Inflammatory macrophage treated with lipopolysaccharide for 1 hour (primary cell): ENCODE measurements at places on chromosomes 11 and 22.
A peak's percentile ranks its signal among the peaks of the same experiment; 100 is the strongest.

DNA sequence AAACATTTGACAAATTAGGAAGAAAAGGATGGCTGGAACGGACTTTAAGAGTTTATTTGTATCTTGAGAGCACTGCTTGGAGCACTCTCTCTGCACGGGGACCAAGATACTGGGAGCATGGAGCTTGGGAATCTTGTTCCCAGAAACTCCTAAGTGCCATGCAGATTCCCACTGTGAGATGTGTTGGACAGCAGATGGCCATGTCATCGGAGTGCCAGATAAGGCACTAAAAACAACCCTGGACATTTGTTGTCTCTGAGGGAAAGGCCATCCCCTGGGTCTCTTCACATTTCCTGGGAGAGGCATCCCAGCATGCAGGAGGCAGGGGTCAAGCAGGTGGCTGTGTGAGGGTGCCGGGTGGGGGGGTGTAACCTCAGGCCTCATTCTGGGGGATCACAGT, 2.9 kb downstream of the KIRREL3 start:
- no peak for DNase-seq

- no peak for DNase-seq
Measured at GRCh38 chr11:78349624-78350023, 68.0 kb downstream of the GAB2 start.

DNA sequence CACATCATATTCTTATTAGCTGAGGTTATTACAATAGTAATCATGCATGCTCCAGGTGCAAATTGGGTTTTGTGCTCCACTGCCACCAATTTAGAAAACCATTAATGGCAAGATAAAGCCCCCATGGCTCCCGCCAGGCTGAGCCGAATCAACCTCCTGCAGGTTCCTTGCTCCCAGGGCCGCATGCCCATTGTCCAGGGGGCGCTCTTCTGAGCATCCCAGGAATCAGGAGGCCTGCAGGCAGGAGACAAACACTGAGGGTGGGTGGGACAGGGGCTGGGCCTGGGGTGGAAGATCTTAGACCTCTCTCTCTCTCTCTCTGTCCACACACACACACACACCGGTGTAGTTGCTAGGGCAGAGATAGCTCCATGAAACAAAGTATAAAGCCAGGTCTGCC, 57.4 kb downstream of the BUD13 start:
- DNase-seq = no peak

DNA sequence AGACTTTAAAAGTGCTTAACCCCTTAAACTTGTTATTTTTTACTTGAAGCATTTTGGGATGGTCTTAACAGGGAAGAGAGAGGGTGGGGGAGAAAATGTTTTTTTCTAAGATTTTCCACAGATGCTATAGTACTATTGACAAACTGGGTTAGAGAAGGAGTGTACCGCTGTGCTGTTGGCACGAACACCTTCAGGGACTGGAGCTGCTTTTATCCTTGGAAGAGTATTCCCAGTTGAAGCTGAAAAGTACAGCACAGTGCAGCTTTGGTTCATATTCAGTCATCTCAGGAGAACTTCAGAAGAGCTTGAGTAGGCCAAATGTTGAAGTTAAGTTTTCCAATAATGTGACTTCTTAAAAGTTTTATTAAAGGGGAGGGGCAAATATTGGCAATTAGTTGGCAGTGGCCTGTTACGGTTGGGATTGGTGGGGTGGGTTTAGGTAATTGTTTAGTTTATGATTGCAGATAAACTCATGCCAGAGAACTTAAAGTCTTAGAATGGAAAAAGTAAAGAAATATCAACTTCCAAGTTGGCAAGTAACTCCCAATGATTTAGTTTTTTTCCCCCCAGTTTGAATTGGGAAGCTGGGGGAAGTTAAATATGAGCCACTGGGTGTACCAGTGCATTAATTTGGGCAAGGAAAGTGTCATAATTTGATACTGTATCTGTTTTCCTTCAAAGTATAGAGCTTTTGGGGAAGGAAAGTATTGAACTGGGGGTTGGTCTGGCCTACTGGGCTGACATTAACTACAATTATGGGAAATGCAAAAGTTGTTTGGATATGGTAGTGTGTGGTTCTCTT, 2.8 kb downstream of the MALAT1 start:
- peak; percentile 33 for DNase-seq

GRCh38 chr11:86984701-86985100, 29.5 kb upstream of the FZD4 start:
- no peak for DNase-seq

DNA sequence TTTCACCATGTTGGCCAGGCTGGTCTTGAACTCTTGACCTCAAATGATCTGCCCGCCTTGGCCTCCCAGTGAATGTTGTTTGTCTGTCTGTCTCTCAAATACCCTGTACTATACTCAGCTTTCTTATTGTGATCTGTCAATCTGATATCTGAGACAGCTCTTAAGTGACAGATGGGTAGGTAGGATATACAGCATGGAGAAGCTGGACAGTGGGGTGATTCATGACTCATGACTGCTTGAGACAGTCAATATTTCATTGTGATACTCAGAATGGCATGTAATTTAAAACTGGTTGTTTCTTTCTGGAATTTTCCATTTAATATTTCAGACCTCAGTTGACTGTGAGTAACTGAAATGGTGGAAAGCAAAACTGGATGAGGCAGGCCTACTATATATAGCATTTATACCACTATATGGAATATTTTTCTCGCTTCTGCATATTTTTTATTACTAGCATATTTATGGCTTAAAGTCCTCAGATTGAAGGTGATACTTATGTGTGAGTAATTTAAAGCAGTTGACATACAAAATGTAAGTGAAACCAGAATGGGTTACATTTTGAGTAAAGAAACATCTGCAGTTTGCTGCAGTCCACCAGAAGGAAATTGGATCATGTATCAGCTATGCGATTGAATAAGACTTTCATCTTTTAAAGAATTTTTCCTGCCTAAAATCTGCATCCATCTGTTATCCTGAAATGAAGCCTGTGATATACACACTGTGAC, 22.3 kb downstream of the ARHGAP42 start:
- DNase-seq = no peak

GRCh38 chr11:69157822-69158231, 2.1 kb downstream of the SMIM38 start:
- no peak for DNase-seq

GRCh38 chr22:38925571-38926041, 31.8 kb upstream of the APOBEC3A start:
- DNase-seq = no peak

DNA sequence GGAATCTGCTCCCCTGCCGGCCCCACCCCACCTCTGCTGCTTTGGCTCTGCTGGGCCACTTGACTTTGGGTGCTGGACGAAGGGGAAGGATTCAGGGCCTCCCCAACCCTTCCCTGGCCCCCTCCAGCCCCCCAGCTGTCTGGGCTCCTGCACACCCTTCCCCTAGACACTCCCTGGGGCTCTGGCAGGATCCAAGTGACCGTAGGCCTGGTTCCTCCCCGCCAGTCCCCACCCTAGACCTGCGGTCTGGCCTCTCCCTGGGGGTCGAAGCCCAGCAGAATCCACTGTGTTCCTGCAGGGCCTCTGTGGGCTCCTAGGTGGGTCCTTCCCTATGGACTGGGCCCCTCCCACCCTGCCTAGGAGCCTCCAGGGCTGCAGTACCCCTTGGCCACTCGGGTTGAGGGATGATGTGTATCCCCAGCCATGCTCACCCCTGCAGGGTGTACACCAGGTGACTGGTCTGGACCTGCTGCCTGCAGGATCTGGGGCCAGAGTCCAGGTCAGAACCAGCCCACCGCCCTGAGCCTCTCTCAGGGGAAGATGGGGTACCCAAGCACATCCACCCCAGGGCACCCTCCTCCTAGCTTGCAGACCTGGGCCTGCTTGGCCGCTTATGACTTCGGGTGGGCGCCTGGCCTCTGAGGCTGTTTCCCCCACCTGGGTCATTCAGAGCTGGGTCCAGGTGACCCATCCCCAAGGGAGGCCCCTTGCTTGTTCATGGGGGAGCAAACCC, 5.6 kb downstream of the PIM3 start:
- DNase-seq = no peak

DNA sequence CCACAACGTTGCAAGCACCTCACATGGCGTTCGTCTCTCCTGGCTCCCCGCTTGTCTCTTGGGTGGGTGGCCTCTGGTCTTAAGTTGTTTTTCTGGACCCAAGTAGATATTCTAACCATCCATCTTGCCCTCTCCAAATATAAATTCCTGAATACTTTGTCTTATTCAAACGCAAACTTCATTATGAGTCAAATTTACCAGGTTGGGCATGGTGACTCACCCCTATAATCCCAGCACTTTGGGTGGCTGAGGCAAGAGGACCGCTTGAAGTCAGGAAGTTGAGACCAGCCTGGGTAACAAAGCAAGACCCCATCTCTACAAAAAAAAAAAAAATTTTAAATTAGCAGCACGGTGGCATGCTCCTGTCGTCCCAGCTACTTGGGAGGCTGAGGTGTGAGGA, 5.1 kb upstream of the IGSF9B start:
- DNase-seq = no peak

- DNase-seq = no peak
Measured at GRCh38 chr11:3985631-3986030, 109.0 kb upstream of the RRM1 start.

- no peak for DNase-seq
Measured at GRCh38 chr11:62464655-62465054, 45.8 kb downstream of the SCGB1A1 start.

- DNase-seq = peak; percentile 1
Measured at GRCh38 chr11:88886796-88887195, 179.0 kb downstream of the GRM5 start.

DNA sequence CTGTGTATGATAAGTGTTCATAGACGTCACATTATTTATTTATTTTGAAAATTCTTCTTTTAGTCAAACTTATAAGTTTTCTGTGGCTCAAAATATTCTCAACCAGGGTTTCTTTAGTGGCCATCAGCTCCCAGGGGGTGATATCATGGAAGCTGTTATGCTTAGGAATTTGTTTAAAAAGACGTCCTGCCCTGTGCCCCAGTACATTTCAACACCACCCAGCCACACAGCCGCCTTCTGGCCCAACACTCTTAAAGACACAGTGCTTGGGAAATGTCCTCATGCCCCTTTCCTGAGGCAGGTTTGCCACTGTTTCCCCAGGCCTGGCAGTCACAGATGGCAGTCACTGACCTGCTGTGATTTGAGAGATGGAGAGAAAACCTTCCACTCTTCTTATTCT, 19.9 kb downstream of the TSKU start:
- peak; percentile 55 for DNase-seq

- no peak for DNase-seq
Measured at GRCh38 chr11:46649180-46649738, 31.9 kb downstream of the ATG13 start.

DNA sequence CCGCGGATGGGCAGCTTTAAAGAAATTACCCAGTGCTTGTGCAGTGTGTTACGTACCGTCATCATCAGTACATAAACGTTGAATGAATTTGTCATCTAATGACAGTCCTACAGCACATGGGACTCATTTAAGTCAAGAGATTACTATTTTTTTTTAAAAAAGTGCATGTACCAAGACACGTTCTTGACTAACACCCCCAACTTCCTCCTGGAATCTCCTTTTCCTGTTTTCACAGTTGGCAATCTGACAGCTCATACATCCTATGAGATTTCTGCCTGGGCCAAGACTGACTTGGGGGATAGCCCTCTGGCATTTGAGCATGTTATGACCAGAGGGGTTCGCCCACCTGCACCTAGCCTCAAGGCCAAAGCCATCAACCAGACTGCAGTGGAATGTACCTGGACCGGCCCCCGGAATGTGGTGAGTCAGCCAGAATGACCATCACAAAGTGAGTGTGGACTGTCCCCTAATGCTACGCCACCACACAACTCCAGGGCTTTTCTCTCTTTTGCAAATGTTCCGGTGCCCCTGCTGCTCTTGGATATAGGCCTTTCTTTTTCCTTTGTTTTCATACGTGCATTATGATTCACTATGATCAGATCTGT, 162.0 kb upstream of the SORL1-AS1 start:
- peak; percentile 21 for DNase-seq

DNA sequence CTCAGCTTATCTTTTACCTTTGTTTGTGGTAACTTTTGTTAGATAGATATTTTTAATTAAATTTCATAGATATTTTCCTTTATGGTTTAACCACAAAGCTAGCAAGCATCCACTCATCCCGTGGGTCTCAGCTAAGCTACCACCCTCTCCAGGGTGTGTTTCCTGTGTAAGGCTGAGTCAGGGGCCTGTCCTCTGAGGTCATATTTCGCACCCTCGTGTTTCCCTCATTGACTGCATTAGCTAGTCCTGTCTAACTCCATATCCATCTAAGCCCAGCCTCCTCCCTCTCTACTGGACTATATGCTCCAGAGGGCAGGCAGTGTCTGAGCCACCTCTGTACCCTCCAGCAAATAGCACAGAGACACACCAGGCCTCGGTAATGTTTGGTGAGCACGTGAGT, 16.7 kb downstream of the XRRA1 start:
- DNase-seq = no peak

GRCh38 chr11:73907191-73907590, 30.4 kb downstream of the PAAF1 start:
- DNase-seq = peak; percentile 71

GRCh38 chr11:76241243-76242000, 35.1 kb upstream of the WNT11 start:
- no peak for DNase-seq

- DNase-seq = no peak
Measured at GRCh38 chr11:18012122-18012905, 533 bp downstream of the SERGEF start.

- no peak for DNase-seq
Measured at GRCh38 chr11:40381481-40381880, 1078.0 kb downstream of the LRRC4C start.

GRCh38 chr11:79296141-79296540, 144.7 kb downstream of the TENM4 start:
- no peak for DNase-seq

GRCh38 chr11:73168925-73169579, 26.9 kb upstream of the FCHSD2 start:
- DNase-seq = no peak

- DNase-seq = no peak
Measured at GRCh38 chr11:23727794-23728193, 769.1 kb upstream of the LUZP2 start.

DNA sequence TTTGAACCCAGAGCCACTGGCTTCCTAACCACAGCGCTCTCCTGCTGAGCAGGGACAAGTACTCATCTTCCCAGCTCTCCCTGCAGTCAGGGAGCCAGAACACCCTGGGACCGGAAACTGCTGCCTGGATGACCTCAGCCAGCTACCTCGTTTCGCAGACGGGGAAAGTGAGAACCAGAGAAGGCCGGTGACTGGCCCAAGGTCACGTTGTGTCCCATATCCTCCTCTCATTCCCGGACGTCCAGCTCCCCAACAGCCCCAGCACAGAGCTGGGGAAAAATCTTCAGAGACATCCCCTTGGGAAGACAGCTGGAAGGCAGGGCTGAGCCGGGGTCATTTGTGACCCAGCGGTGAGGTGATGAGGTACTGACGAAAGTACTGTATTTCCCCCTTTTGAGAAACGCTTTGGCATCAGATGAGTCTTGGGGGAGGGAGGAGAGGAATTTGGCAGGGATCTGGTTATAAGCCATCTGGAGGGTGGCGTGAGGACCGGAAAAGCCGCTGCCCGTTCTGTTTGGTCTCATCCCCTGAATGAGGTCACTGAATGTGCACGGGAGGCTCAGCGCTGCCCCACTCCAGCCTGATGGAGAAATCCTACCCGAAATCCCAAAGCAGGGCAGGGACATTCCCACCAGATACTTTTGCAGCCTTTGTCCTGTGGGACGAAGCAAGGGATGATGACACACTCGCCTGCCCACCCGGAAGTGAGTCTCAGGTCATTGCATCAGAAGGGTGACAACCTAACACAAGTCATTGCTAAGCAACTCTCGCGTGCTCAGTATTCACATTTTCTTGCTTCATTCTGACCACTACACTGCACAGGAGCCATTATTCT, 41.1 kb downstream of the LIF start:
- DNase-seq = peak; percentile 97

GRCh38 chr11:304915-305843, 2.4 kb upstream of the IFITM2 start:
- peak; percentile 14 for DNase-seq
